ENCODE measurements at places on chromosomes 4 and X.

DNA sequence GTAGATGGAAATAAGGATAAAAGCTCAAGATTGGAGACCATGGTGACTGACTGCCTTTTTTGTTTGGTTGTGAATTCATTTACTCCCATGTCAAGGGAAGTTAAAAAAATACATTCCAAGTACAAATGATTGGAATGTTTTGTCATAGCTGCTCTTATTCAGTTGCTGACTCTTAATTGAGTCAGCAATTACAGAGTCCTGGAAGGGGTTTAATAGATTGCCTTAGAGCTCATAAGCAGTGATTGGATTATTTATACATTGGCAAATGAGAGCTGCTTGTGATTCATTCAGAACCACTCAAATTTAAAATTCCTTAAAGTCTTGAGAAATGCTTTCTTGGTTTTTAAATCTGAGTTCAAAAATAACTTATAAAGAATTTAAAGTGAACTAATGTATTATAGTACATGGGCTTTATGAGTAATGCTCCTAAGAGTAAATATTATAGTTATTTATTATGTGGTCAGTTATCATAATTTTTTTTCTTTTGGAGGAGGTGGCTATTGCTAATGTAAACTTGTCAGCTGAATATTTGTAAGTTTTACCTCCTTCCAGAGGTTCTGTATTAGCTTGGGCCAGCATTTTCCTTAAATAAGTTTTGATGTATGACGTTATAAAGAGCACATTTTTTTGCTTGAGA is 13.6 kb downstream of the JADE1 start:
- DNase-seq, result peak; percentile 60

GRCh38 chrX:88202149-88202548 is 544.9 kb upstream of the CPXCR1 start:
- no peak for DNase-seq

- no peak for DNase-seq
Observed at GRCh38 chr4:77393996-77394395, 211.6 kb upstream of the CXCL13 start.

DNA sequence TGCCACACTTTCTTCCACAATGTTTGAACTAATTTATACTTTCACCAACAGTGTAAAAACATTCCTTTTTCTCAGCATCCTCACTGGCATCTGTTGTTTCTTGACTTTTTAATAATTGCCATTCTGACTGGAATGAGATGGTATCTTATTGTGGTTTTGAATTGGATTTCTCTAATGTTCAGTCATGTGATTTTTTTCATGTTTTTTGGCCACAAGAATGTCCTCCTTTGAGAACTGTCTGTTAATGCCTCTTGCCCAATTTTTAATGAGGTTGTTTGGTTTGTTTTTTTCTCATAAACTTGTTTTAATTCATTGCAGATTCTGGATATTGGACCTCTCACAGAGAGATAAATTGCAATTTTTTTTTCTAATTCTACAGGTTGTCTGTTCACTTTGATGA is 1195.2 kb downstream of the TECRL start:
- DNase-seq, result no peak

- DNase-seq, result no peak
Observed at GRCh38 chrX:115452251-115452650, 108.7 kb upstream of the PLS3 start.

DNA sequence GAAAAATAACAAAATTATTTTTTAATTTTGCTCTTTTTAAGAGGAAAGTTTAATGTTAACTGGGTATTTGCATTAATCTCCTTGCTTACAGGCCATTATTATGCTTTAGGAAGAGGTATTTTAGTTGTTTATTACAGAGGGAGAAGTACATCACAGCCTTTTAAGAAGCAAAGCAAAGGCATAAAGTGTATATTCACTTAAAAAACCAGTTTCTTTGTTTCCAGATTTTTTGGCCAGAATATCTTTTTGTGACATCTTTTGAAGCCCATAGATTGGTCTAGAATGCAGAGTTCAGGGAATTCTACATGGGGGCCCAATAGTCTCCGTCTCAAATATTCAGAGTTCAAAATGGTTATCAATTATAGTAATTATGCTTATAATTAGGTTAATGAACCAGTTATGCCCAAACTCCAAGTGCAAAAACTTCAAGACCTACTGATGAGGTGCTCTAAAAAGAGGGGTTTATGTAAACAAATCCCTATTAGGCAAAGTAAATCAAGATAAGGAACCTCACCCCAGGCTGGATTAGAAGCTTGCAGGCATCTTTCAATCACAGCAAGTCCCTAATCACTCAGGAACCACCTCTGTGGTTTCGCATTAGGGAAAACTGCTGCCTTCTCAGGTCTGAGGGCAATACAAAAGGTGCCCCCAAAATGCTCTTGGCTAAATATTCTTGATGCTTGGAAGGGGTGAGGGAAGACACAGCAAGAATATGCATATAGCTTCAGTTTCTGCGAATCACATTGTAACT is 1.4 kb downstream of the CXXC4 start:
- DNase-seq, result no peak

GRCh38 chr4:38169524-38169923 is 209.3 kb downstream of the PTTG2 start:
- no peak for DNase-seq
